Thoracic aorta (tissue), 2 donors: ENCODE measurements at places on chromosomes 6 and 20.

DNA sequence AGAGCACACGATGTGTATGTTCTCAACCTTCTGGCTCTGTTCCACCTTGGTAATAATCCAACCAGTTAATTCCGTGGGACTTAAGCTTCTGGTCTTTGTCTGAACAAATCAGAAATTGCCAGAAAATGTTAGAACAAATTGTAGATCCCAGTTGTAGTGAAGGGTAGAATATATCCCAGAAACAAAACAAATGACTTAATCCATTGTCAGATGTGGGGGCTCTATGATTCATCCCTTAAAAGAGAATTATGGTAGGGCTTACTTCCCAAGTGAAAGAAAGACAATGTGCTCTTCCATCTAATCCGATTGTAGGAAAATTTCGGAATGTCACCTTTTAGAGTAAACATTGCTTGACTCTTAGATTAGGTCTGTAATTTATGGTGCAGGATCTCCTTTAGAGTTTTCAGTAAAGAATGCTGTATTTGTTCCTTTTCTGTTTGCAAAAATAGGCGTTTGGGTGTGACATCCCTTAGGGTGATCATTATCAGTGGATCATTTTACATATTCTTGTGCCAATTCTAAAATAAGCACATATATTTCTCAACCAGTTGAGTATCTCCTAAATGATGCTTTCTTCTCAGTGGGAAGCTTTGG, 234.5 kb upstream of the ZNF217 start:
- H3K4me3 ChIP-seq = peak overlapping the region; percentile 74
- peak overlapping the region; percentile 89 for H3K27ac ChIP-seq
- no peaks in the 10 kb centered on the region for H3K27me3 ChIP-seq

DNA sequence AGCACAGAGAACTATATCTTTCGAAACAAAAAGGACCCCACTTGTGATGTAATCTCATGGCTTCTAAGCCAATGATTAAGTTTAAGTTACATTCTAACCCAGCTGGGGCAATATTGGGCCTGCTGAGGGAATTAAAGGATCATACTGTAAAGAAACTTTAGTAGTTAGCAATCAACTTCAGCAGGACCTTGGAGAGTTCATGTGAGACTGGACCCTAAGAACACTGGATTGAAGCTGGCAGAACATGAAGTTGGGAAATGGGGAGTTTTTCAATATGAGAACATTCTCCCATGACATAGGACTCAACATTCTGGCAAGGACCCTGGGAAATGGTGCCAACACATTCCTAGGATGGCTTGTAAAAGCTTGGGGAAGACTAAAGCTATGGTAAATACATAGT, 516.2 kb downstream of the PKHD1 start:
- no peak for DNase-seq
- H3K4me3 ChIP-seq = no peak overlapping the region
- no peaks in the 10 kb centered on the region for H3K4me1 ChIP-seq

- H3K4me3 ChIP-seq = no peak overlapping the region
- no peak for DNase-seq
- peaks cover 69% of the 10 kb centered on the region for H3K36me3 ChIP-seq
- H3K27me3 ChIP-seq = no peaks in the 10 kb centered on the region
- H3K4me1 ChIP-seq = no peaks in the 10 kb centered on the region
- no peak overlapping the region for H3K27ac ChIP-seq
These were observed 200.1 kb downstream of the PREX1 start for GRCh38 chr20:48627737-48628128.

- H3K4me3 ChIP-seq = no peak overlapping the region
- H3K36me3 ChIP-seq = peaks cover 13% of the 10 kb centered on the region
- no peak overlapping the region for H3K27ac ChIP-seq
These were observed 40.4 kb downstream of the GCLC start for GRCh38 chr6:53504512-53504911.

GRCh38 chr6:143000811-143001210, 55.8 kb upstream of the HIVEP2 start:
- H3K4me1 ChIP-seq = no peaks in the 10 kb centered on the region
- H3K27me3 ChIP-seq = no peaks in the 10 kb centered on the region
- H3K36me3 ChIP-seq = no peaks in the 10 kb centered on the region

DNA sequence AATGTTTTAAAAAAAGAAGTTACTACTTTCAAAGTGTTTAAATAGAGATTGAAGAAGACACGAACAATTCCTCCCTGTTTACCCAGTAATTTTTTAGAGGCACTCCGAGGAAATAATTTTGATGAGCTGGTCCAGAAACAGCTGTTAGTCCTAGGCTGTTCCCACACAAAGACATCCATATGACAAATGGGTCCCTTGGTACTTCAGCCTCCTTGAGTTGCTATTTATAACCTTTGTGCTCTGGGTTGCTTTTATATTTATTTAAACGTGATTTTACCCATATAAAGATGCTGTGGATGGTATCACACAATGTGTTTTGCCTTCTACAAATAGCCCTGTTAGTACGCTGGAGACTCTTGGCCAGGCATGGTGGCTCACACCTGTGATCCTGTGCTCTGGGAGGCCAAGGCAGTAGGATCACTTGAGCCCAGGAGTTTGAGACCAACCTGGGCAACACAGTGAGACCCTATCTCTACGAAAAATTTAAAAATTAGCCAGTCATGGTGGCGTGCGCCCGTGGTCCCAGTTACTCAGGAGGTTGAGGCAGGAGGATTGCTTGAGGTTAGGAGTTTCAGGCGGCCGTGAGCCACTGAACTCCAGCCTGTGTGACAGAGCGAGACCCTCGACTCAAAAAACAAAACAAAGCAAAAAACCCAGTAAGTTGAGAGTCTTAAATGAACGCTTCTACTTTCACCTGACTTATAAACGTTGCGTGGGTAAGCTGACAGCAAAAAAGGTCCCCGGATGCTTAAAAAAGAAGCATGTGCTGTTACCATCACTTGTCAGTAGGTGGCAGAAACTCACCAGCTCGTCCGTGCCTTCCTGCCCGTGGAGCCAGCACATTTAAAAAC, 56.9 kb upstream of the ARMH2 start:
- H3K4me3 ChIP-seq = peak overlapping the region; percentile 42
- peaks cover 18% of the 10 kb centered on the region for H3K4me1 ChIP-seq
- H3K36me3 ChIP-seq = no peaks in the 10 kb centered on the region
- no peak for DNase-seq
- no peaks in the 10 kb centered on the region for H3K27me3 ChIP-seq
- H3K27ac ChIP-seq = peak overlapping the region; percentile 34

DNA sequence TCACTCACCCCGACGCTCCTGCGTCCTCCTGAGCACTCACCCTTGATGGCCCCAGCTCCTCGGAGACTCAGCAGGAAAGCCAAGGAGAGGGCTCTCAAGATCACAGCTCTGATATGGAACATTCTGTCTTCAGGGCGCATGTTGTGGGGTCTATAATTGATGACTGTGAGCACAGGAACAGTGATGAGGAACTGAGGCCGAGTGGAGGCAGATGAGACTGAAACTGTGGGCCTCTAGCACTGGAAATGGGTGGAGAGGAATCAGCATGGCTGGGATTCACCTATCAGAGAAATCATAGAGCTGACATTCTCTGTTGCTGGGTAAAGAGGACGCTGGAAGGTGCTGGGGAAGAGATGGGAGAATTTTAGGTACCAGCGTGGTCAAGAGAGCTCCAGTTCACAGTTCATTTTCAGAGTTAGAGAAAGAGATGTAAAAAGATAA, at the start of gene HLA-DPA1:
TSS of gene HLA-DPA1 (minus strand) at position 219 of the 441 bp plus-strand sequence.
- H3K27ac ChIP-seq = peak within 1 kb of the TSS; percentile 45
- no peaks in the 10 kb centered on the region for H3K36me3 ChIP-seq
- H3K4me1 ChIP-seq = no peaks in the 10 kb centered on the region
- peak within 1 kb of the TSS; percentile 61 for H3K4me3 ChIP-seq
- no peaks in the 10 kb centered on the region for H3K27me3 ChIP-seq

- no peak for DNase-seq
- no peaks in the 10 kb centered on the region for H3K27me3 ChIP-seq
- H3K4me1 ChIP-seq = no peaks in the 10 kb centered on the region
- H3K27ac ChIP-seq = no peak overlapping the region
These were observed 14.4 kb downstream of the SNPH start for GRCh38 chr20:1280195-1281102.

- H3K27me3 ChIP-seq = no peaks in the 10 kb centered on the region
- no peak overlapping the region for H3K4me3 ChIP-seq
- no peaks in the 10 kb centered on the region for H3K36me3 ChIP-seq
- no peaks in the 10 kb centered on the region for H3K4me1 ChIP-seq
- DNase-seq = no peak
These were observed 28.6 kb upstream of the MOCS1 start for GRCh38 chr6:39962831-39963230.

DNA sequence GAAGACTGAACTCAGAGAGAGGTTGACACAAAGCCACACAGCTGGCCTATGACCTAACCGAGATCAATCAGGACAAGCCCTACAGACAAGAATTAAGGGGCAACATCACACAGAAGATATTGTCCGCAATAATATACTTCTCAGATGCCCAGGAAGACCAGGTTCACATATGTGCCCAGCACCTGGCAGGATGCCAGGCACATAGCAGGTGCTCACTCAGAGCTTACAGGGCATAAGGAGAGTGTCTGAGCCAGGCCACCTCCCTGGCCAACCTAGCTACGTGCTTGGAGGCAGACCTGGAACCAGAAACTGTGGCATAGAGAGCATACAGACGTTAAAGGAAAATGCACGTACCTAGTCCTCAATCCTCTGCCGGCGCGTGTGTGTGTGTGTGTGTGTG, 87.0 kb upstream of the LRFN2 start:
- no peak overlapping the region for H3K4me3 ChIP-seq
- no peak overlapping the region for H3K27ac ChIP-seq
- H3K4me1 ChIP-seq = no peaks in the 10 kb centered on the region
- no peak for DNase-seq

DNA sequence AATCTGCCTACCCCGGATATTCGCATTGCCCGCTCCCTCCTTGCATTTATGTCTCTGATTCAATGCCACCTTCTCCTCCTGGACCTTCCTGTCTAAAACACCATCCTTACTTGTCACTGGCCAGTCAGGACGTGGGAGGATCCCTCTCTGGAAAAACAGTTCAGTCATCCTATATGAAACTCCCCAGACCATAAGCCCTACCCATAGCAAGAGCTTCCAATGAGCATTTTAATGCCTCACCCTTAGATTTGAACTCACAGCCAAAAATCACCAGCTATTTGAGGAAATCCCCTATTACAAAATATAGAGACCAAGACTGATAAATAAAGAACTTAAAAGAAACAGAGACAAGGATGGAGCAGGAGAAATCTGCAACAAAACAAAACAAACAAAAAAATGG, 86.4 kb downstream of the SHLD1 start:
- H3K27me3 ChIP-seq = no peaks in the 10 kb centered on the region
- H3K4me3 ChIP-seq = no peak overlapping the region
- H3K36me3 ChIP-seq = no peaks in the 10 kb centered on the region
- H3K27ac ChIP-seq = no peak overlapping the region
- peaks cover 5% of the 10 kb centered on the region for H3K4me1 ChIP-seq

DNA sequence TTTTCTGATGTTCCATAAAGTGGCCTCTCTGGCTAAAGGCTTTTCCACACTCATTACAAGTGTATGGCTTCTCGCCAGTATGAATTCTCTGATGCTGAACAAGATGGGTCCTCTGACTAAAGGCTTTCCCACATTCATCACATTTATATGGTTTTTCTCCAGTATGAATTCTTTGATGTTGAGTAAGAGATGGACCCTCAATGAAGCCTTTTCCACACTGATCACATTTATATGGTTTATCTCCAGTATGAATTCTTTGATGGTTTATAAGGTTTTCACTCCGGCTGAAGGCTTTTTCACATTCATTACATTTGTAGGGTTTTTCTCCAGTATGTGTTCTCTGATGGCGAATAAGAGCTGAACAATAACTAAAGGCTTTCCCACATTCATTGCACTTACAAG, 20.4 kb downstream of the ZNF184 start:
- no peaks in the 10 kb centered on the region for H3K4me1 ChIP-seq
- H3K4me3 ChIP-seq = peak overlapping the region; percentile 15
- no peak for DNase-seq
- H3K27me3 ChIP-seq = no peaks in the 10 kb centered on the region
- peaks cover 66% of the 10 kb centered on the region for H3K36me3 ChIP-seq

DNA sequence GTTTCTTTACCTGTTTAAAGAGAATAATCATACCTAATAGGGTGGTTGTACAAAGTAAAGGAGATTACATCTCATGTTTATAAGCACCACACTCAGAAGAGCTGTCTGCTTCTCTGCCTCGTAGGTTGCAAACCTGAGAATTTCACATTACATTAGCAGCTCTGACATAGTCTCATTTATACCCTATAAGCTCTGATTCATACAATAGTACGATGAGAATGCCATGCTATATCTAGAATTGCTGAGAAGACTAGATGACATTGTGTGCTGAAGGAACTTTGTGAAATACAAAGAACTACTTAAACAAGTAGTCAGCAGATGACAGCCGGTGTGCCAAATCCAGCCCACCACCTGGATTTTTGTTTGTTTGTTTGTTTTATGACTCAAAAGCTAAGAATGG, 121.2 kb downstream of the ADAT2 start:
- no peak overlapping the region for H3K4me3 ChIP-seq
- H3K27ac ChIP-seq = no peak overlapping the region
- H3K4me1 ChIP-seq = no peaks in the 10 kb centered on the region

DNA sequence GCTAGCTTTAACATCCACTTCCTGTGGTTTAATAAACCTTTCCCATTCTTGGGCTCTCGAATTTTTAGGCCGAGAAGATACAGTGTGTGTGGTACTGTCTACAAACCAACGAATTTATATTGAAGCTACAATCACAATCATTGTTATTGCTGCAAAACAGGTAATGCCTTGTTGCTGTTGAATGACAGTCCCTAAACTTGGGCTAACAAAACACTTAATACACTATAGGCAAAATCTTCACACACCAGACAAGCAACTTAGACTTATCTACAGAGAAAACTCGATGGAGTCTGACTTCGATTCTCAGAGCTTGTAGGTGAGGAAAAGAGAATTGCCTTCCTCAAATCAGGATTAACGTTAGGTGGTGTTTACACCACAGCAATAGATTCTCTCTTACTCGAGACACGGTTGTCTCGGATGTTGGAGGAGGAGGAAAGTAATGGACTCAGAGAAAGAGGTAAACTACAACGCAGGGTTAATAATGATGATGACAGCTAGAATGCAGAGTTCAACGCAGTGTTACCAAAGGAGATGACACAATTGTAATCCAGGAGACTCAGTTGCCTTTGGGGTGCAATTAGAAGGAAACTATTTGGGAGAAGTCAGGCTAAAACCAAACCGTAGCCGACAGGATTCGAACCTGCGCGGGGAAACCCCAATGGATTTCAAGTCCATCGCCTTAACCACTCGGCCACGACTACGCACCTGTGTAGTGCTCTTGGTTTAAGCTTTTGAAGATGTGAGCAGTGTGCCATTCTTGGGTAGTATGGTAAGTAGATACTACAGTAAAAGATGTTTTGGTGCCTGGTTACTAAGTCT, 32.5 kb upstream of the ZNF184 start:
- H3K4me3 ChIP-seq = no peak overlapping the region
- DNase-seq = no peak
- H3K27me3 ChIP-seq = no peaks in the 10 kb centered on the region
- no peak overlapping the region for H3K27ac ChIP-seq
- H3K4me1 ChIP-seq = no peaks in the 10 kb centered on the region
- no peaks in the 10 kb centered on the region for H3K36me3 ChIP-seq

GRCh38 chr6:134317471-134318131, at the start of gene SGK1:
SGK1 (minus strand) TSS chr6:134318112; CDS start chr6:134317460, 652 bp downstream.
- peaks cover 5% of the 10 kb centered on the region for H3K4me1 ChIP-seq
- H3K36me3 ChIP-seq = no peaks in the 10 kb centered on the region
- DNase-seq = no peak
- peak within 1 kb of the TSS; percentile 80 for H3K4me3 ChIP-seq
- H3K27ac ChIP-seq = no peak within 1 kb of the TSS
